ENCODE measurements at places on chromosomes 3 and 15.

- DNase-seq: peak; percentile 32
These were observed 29.4 kb downstream of the ABCC5 start for GRCh38 chr3:183988216-183988790.

GRCh38 chr3:170751083-170751898, 118.7 kb downstream of the RPL22L1 start:
- DNase-seq: peak; percentile 52

DNA sequence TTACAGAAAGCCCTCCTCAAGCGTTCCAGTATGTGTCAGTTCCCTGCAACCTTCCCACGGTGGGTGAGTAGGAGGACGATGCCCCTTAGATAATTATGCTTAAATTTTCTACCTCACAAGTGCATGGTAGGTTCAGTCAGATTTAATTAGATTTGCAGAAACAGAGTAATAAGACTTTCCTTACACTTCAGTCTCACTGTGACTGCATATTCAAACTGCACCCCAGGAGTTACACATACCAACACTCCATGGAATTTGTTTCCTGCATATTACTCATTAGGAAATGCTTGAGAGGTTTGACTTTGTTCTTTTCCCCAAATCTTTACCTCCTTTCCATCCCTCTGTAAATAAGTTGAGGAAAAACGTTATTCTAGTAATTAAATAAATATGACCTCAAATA, 108.8 kb downstream of the ARRDC4 start:
- DNase-seq: no peak

DNA sequence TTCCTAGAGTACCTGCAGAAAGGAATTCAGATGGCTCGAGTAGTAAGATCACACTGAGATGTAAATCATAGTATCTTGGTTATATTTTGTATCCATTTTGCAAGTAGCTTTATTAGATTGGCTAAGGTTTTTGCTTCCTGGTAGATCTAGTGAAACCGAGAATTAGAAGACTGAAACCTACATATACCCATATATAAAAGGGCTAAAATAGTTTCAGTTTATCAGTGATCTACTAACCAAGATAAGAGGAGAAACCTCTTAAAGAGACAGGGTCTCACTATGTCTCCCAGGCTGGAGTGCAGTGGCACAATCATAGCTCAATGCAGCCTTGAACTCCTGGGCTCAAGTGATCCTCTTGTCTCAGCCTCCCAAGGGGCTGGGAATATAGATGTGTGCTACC, 135.3 kb downstream of the PCCB start:
- no peak for DNase-seq
